ENCODE measurements at places on chromosomes 2 and 18.
A peak's percentile ranks its signal among the peaks of the same experiment; 100 is the strongest.

- peak; percentile 56 for DNase-seq
Observed at GRCh38 chr2:121104721-121105141, 180.3 kb downstream of the TFCP2L1 start.

DNA sequence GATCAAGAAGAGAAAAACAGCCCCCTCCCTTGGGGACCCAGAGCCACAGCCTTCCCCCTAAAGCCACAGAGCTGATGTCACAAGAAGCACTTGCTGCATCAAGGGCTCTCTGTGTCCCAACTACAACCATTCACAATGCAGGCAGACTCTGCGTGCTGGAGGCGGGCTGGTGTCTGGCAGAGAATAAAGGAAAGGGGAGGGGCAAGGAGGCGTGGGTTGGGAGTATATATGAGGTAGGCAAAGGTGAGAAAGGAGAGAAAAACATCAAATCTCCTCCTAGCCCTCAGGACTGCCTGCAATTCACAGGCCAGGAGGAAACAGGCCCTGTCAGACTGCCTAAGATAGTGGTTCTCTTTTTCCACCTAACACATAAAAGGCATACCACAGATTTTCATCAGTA is 48.8 kb upstream of the IHH start:
- no peak for DNase-seq

DNA sequence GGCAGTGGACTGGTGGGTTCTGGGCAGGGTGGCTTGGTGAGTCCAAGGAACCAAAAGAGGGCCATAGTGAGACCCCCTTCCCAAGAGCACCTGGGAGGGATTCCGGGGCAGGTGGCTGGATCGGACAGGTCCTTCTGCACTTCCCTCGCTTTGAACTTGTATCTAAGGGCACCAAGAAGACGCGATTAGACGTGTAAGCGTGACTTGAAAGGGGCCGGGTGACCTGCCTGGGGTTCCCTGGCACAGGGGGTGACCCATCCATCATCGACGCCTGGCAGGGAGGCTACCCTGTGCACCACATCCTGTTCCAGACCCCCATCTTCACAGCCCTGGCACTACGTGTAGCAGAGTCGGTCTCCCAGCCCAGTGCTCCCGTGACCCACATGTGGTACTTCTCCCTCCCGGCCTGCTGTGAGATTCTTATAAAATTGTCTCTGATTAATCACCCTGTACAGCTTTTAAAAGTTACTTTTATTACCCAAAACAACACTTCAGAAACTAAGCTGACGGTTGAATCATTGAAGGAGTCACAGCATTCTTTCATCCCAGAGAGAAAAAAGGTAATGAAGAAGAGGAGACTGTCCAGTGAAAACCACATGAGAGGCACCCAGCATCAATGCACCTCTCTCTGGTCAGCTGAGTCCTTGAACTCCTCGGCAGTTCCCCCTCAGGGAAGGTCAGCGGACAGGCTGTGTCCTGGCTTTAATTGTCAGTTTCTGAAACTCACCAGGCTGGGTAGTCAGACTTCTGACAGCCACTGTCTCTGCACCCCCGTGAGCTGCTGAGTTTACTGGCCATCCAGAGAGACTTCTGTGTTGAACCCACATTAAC is 13.0 kb downstream of the SH3BP4 start:
- no peak for DNase-seq

DNA sequence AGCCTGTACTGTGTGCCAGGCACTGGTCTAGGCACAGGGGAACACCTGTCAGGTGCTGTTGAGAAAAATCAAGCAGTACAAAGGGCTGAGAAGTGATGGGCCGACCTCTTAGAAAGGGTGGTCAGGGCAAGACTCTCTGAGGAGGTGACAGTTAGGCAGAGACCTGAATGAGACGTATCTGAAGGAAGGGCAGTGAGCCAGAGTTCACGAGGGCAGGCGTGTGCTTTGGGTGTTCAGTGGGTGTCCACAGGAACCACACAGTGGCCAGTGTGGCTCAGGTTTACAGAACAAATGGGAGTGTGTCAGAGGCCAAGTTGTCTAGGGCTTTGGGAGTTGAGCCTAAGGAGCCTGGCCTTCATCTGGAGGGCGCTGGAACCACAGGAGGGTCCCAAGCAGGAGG is 6.2 kb downstream of the ARMC9 start:
- DNase-seq = no peak

DNA sequence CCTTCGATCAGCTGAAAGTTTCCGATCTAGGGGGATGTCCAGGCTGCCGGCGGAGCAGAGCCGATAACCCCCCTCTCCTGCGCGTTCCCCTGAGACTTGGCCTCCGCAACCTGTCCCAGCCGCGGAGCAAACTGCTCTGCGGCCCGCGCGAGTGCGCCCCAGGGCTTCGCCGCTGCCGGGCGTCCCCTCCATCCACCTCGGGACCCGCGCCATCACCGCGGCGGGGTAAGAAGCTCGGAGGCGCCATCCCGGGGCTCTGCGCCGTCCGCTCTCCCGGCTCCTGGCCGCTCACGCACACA is 990 bp upstream of the GDF7 start:
- DNase-seq = no peak

GRCh38 chr2:36743954-36744353 is 47.4 kb downstream of the VIT start:
- DNase-seq = no peak
